ENCODE measurements at places on chromosomes 5 and 9.

DNA sequence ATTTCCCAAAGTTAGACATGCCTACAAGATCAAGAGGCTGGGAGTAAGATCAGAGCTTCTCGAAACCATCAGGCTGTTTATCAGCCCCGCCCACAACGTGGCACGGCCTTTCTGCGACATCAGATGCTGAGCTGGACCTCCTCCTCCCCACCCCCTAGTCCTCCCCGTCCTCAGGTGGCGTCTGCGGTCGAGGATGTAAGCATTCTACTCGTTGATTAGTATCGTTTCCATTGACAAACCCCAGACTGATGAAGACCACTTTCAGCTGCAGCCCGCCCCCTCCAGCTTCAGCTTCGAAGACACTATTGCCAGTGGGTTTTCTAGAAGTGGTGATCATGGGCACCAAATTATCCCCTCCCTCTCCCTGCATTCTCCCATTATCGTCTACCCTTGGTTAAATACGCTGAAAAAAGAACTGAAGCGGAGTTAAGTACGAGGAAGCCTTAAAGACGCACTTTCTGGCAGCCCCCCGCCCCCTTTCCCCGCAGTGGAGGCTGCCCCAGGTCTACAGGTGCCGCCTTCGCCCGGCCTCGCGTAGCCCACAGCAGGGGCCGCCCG is 1.1 kb downstream of the PPIC start:
- no peak for DNase-seq

DNA sequence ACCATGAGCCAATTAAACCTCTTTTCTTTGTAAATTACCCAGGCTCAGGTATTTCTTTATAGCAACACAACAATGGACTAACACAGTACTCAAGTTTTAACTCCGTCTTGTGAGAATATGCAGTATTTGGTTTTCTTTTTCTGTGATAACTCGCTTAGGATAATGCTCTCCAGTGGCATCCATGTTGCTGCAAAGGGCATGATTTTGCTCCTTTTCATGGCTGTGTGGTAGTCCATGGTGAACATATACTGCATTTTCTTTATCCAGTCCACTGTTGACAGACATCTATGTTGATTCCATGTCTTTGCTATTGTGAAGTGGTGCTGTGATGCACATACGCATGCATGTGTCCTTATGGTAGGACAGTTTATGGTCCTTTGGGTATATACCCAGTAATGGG is 10.9 kb downstream of the VPS13A start:
- DNase-seq = no peak

- DNase-seq = no peak
Measured at GRCh38 chr9:117470902-117471301, 56.0 kb upstream of the ASTN2 start.

DNA sequence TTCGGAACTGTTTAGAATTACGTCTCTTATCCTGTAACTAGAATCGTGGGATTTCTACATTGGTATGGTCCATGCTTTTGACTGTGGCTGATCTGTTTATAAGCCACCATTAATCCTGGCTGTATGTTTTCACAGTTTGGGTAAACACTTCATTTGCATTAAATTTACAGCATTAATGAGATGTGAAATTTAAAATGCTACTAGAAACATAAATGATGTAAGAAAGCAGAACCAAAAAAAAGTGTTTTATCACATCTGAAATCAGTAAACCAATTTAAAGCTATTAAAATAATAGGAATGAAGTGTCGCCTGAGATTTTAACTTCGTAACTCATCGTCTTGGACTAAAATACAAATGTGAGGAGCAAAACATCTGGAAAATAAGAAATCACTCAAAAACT is 201.7 kb downstream of the NFIB start:
- no peak for DNase-seq

DNA sequence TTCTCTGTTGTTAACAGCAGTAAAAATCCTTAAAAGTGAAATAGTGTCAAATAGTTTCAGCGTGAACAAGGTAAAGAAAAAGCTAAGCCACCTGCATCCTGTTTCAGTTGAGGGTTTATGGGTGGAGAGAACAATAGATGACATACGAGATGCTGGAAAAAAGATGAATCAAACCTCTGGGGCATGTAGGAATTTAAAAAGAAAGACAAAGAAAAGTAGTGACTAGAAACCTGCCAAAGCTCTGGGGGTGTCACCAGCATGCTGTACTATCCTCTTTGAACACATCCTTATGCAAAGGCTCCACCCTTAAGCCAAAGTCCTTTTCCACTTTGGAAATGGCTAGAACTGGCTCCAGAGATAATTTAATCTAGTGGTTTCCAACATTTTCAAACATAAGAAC is 22.2 kb downstream of the SCAI start:
- DNase-seq = no peak

DNA sequence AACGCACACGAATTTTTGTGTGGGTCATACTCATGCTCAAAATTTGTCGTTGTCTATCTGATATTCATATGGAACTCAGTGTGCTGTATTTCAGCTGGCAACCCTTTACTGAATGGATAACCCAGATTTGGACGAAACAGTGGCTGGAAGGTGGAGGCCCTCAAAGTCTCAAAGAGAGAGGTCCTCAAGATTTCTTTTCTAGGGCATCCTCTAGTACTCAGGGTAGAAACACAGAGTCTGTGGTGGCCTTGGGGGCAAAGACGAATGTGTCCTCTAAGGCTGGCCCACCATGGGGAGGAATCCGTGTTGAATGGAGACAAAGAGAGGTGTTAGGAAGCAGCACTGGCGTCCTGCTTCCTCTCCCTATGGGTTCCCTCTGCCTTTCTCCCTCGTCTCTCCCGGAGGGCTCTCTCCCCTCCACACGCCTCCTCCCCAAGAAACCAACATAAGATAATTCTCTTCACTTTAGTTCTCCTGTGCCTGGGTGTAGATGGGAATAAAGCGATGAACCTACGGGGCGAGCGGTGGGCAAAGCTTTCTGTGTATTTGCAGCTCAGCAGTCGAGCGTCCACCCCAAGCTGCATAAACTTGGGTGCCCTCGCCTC is 333.7 kb downstream of the CWC27 start:
- no peak for DNase-seq

GRCh38 chr5:180470966-180471582 is 23.1 kb upstream of the CNOT6 start:
- DNase-seq = peak; percentile 4

DNA sequence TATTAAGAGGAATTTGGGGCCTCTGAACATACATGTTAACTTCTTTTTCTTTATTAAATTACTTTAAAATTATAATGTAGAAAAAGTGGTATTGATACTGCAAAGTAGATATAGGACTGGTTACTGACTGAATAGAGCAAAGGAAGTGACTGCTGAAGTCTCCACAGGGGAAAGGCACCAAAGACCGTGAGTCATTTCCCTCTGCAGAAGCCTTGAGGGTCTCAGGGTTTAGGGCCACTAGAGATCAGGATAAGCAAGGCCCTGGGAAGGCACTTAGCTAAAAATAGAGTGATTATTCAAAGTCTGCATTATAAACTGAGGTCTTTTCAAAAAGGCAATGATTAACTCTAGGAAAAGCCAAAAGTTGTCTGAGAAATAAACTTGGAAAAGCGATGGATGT is 44.7 kb upstream of the ITGA1 start:
- no peak for DNase-seq

DNA sequence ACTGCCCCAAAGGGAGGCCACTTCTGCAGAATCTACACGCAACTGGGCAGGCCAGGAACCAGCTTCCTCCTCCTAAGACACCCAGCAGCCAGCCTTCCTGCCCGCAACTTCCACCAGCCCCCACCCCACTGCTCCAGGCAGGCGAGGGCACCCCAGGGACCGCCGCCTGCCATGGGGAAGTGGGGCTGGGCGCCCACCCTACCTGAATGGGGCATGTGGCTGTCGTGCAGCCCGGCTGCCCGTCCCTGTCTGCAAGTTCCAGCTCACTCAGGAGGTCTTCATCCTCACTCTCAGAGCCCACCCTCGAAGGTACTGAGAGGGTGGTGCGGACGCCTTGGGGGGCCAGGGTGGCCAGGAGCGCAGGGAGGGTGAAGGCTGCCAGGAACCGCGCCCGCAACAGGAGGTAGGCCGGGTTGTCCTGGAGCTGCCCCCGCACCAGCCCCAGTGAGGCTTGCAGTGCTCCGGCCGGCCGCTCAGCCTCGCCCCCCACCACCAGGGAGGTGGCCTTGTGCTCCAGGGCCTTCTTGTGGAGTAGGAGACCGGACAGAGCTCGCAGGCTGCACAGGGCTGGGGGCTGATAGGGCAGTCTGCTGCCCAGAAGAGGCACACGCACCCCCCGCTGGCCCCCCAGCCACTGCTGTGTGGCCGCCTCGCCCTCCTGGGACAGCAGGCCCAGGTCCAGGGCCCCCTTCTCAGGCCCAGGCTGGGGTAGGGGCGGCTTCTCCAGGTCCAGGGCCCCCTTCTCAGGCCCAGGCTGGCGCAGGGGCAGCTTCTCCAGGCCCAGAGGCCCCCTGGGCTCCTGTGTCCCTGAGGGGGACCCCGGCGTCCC is 4.1 kb upstream of the CARD9 start:
- no peak for DNase-seq

Data from stimulated activated naive CD4-positive, alpha-beta T cell treated with Interleukin-2 at 50 U/mL for 16 hours (primary cell).